NCI-H510A treated with DMSO at 0.1 percent for 48 hours (cell line): ENCODE measurements at places on chromosomes 7 and 10.

GRCh38 chr7:73896454-73896853 lies 35.5 kb downstream of the TMEM270 start:
- no peak for DNase-seq

DNA sequence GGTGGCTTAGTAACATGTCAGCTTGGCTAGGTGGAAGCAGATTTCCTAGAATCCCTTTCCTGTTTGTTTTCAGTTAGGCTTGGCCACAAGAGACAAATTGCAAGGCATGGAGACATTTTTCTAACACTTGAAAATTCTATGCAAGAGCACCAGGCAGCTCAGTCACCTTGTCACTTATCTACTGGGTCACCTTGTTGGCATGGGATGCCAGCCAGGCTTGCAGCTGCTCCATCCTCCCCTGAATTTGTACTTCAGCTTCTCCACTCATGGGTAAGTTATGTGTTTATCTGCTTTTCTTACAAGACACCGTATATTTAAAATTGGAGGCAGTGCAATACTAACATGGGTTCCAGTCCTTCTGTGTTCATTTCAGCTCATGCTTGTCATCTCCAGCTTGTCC lies 40.2 kb upstream of the CCSER2 start:
- no peak for DNase-seq

- DNase-seq = no peak
Observed at GRCh38 chr10:35758076-35758475, 116.0 kb upstream of the FZD8 start.

GRCh38 chr7:372932-373791 lies 83.2 kb downstream of the FOXL3 start:
- no peak for DNase-seq

GRCh38 chr7:122273117-122273516 lies 31.4 kb downstream of the FEZF1 start:
- no peak for DNase-seq

- peak; percentile 11 for DNase-seq
Observed at GRCh38 chr10:113232928-113233511, 283.0 kb downstream of the TCF7L2 start.

- no peak for DNase-seq
Observed at GRCh38 chr10:115903207-115903606, 369.8 kb downstream of the GFRA1 start.

DNA sequence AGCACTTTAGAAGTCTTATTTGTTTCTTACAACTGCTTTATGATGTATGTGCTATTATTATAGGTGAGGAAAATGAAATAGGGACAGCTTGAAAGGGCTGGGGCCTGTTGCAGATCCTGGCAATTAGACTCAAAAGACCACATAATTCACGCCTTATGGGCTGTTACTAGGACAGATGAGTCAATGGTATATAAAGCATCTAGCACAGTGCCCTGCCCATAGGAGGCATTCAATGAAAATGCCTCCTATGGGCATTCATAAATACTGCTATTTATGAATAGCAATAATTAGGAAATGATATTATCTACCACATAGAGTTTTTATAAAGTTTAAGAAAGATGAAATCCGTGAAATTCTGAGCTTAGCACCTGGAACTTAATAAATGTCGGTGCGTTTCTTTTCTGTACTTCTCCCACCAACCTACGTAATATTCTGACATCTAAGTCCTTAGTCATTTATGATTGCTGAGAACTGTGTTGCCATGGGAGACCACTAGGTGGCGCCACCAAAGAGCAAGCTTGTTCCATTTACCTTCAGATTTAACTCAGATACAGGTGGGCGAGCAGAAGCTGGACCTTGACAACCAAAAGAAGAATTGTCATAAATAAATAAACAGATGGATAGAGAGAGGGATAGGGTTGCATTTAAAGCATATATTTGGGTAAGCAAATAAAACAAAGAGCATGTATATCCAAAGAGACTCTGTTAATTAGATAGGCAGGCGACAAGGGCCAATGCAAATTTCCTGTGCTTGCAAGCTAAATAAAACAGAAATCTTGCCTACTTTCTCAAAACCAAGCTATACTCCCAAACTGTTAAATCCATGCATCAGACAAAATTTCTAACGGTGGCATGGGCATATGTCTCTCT lies 699.9 kb downstream of the INHBA start:
- DNase-seq = no peak

- DNase-seq = no peak
Observed at GRCh38 chr7:4013793-4014192, 668.3 kb upstream of the FOXK1 start.

DNA sequence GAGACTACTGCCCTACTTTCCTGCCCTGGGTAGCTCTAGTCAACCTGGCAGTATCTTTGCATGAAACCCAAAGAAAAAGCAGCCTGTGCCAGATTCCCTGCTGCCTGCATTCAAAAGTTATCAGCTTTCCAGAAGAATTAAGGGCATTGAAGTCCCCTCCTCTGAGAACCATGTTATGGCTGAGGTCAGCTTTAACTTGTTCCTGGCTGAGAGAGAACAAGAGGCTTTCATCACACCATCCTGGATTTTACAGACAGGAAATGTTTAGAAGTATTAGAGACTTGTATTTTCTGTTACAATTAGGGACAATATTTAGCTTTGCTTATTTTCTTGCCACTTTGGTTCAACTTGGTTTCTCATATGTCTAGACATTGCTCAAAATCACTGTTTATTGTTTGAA lies 238.8 kb downstream of the ARL4A start:
- DNase-seq = no peak

GRCh38 chr7:8582728-8583127 lies 149.3 kb downstream of the NXPH1 start:
- no peak for DNase-seq

DNA sequence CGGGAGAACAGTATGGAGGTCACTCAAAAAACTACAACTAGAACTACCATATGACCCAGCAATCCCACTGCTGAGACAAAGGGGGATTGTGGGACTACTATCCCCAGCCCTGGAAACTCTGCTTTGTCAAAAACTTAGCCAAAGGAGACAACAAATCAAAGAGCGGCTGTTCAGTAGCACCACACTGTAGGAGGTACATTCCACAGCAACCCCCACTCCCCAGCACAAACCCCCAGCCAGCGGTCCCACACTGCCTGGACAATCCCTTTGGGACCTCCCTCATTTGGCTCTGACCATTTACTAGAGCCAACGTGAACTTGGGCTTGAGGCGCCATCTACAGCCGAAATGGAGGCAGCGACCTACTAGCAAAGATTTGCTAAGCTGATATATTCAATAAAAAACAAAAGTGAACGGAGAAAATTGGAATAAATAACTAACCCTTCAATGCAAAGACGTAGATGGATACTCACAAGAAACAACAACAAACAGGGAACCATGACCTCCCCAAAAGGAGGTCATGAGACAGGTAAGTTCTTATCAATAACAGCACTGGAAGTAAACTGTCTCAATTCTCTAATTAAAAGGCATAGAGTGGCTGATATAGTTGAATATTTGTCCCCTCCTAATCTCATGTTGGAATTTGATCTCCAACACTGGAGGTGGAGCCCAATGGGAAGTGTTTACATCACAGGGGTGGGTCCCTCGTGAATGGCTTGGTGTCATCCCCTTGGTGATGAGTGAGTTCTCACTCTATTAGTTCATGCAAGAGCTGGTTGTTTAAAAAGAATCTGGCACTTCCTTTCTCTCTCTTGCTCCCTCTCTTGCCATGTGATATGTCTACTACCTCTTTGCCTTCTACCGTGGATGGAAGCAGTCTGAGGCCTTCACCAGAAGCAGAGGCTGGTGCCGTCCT lies 119.0 kb upstream of the KCNMA1 start:
- DNase-seq = peak; percentile 60

- DNase-seq = no peak
Observed at GRCh38 chr10:90432866-90433265, 425.0 kb downstream of the HTR7 start.

- no peak for DNase-seq
Observed at GRCh38 chr7:91814189-91814588, 66.3 kb downstream of the MTERF1 start.

GRCh38 chr7:66099232-66099550 lies 15.5 kb upstream of the CRCP start:
- DNase-seq = no peak

DNA sequence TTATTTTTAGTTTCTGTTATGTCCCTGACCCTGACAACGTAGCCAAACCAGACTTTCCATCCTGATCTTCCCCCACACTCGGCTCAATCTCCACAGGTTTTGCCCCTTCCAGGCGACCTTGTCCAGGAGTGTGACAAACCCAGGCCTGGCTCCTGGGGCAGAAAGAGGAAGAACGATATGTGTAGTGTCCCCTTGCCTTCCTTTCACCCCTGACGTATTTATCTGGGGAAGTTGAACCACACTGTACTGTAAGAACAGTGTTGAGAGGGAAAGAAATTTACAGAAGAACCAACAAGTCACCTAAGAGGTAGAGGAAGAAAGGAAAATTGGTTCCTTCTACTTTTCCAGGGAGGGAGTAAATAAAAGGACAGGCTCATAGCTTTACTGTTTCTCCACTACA lies 158.0 kb downstream of the VTI1A start:
- DNase-seq = no peak

DNA sequence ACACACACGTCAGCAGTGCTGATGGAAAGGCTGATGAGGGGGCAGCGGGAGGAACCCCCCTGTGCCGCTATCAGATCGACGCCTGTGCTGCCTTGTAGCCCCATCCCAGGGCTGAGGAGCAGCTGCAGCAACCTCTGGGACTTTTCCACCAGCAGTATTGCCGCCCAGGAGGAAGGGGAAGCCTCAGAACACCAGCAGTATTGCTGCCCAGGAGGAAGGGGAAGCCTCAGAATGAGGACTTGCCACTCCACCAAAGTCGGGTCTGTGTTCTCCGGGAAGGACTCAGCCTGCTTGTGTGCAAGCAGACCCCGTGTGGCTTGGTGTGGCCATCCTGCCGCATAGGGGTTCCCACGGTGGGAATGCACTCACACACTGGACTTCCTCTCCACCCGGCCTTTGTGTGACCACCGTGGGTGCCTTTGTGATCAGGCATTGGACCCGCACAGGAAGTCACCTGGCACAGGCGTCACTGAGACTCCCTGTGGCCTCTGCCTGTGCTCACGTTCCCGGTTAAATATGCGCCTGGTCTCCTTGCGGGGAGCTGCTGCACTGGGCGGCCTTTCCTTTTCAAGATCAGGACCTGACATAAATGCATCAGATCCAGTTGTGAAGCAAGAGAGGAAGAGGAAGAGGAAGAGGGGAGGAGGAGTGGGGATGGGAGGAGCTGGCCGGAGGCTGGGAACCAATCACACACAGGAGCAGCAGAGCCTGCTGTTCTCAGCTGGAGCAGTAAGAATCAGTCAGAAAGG lies 248.5 kb downstream of the DNAJB6 start:
- no peak for DNase-seq

DNA sequence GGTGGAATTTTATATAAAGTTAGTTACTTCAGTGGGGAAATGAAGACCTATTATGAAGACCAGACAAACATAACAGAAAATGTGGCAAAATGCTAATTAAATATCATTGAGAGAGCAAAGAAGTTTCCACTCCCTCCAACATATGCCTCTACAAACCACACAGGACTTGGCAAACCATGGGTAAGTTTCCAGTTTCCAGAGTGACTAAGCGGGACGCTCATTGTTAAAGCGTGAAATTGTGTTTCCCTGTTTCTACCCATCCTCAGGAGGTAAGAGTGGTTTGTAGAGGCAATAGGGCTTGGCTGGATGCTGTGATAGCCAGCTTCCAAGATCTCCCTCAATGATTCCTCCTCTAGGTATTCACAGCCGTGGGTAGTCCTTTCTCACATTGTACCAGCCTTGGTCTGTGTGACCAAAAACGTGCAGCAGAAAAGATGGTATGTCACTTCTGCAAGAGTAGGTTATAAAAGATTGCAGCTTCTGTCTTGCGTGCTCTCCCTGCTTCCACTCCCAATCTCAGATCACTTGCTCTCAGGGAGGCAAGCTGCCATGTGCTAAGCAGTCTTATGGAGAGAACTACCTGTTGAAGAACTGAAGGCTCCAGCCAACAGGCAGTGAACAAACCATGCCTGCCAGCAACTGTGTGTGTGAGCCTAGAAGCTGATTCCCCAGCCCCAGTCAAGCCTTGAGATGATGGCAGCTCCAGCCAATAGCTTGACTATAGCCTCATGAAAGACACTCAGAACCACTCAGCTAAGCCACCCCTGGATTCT lies 35.7 kb downstream of the CBX3 start:
- DNase-seq = no peak

DNA sequence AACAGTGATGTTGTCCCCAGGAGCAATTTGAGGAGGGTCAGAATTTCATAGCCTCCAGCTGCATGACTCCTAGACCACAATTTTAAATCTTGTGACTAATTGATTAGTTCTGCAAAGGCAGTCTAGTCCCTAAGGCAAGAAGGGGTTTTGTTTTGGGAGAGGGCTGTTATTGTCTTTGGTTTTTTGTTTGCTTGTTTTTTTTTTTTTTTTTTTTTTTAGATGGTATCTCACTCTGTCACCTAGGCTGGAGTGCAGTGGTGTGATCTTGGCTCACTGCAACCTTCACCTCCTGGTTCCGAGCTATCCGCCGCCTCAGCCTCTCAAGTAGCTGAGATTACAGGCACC lies 117.0 kb downstream of the MARCHF5 start:
- DNase-seq = no peak

- no peak for DNase-seq
Observed at GRCh38 chr7:94367949-94368348, 26.7 kb upstream of the COL1A2 start.
